ENCODE measurements at places on chromosomes 1 and 21.

GRCh38 chr1:5286244-5286643, 631.8 kb downstream of the AJAP1 start:
- peak; percentile 41 for DNase-seq

DNA sequence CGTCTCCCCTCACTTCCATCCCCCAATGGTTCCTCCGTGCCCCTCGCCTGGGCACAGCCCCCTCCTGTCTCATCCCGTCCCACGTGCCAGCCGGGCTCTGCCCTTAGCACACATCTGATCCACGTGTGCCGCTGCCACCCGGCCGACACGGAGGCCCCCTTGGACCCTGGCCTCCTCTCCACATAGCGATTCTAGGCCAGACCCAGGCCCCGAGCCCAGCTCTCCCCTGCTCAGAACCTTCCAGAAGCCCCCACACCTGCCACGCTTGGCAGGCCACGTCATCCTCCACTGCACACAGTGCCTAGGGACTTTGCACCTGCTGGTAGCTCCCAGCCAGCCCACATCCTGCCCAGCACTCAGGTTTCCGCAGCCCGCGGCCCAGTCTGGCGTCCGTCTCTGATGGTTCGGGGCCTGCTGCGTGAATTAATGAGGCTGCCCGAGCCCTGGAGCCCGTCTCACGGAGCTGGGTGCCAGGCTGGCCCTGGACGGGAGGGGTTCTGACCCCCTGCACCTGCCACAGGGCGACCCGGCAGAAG, 20.1 kb downstream of the PLCH2 start:
- no peak for DNase-seq

DNA sequence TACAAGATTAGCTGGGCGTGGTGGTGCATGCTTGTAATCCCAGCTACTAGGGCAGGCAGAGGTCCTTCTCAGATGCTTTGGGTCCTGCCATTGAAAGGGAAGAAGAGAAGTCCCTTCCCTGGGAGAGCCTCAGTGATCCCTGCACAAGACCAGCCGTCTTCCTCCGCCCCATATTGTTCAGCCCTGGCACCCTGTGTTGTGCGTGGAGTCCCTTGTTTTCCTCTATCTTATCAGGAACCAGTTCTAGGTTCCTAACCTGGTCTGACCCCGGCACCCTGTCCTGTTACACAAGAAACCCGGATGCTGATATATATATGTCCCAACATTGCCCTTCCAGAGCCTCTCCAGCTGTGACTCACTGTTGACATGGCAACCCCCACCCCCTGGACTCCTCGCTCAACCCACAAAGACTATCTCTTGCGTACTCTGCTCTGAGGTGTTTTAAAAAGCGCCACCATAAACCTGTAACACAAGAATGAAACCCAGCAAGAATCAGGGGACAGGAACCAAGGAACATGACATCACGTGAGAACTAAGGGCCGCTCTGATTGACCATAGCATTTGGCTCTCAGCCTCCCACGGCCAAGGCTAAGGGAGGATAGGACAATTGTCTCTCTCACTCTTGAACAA, 4.8 kb downstream of the MX2 start:
- no peak for DNase-seq

GRCh38 chr1:11473491-11474034, 5.4 kb upstream of the DISP3 start:
- no peak for DNase-seq

- DNase-seq = no peak
Observed at GRCh38 chr1:93347334-93347899, 1.7 kb downstream of the DR1 start.

- DNase-seq = no peak
Observed at GRCh38 chr1:155048449-155049334, 2.4 kb upstream of the ADAM15 start.

DNA sequence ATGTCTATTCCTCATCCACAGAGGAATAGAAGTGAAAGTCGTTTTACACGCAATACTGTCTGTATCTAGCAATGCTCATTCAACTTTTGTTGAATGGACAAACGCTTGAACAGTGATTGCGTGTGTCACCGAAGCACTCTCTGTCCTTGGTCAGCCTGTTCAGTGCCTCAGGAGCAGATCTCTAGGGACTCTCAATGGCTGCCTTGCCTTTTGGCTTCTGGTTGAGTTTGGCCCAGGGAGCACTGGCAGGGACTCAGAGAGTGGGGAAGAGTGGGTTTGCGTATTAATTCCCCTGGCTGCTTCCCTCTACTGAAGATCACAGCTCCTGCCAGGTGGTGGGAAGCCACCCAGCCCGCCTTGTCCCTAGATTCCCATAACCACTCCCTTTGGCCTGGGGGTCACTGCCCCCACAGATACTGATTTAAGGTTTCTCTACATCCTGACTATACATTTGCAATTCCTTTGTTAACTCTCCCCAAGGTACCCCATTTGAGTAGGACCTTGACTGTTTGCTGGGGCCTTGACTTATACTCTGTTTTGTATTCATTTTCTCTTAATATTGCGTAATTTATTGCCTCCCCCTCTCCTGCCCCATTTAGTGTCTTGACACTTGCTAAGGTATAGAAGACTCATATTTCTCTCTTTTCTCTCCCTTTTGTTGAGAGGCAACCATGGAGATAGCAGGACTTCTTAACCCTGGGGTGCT, 61.7 kb upstream of the USP24 start:
- no peak for DNase-seq

GRCh38 chr1:195394567-195394966, 1213.7 kb downstream of the KCNT2 start:
- DNase-seq = no peak

DNA sequence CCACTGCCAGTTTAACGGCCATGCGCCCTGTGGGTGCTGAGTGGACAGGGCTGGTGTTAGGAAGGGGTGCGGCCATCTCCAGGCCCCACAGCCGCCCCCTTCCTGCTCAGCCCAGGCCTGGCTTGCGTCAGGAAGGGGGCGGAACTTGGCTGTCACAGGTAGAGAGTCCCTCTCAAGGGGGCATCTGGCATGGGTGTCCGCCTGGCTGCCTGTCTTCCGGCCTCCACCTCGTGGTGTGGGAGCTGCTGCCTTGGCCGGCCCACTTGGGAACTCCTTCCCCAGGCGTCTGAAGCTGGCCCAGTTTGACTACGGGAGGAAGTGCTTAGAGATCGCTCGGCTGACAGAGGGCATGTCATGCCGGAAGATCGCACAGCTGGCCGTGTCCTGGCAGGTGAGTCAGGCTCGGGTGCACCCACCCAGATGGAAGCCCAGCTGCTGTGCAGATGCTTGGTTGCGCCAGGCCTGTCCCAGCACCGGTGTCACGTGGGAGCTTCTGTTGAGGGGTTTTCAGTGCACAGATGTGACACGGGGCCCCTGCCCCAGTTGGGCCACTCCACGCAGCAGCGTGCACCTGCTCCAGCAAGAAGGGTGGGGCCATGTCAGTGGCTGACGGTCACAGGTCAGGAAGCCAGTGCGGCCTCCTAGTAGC, 9.1 kb upstream of the ATAD3B start:
- DNase-seq = no peak

- no peak for DNase-seq
Observed at GRCh38 chr1:36484099-36484498, 1.4 kb upstream of the CSF3R start.

GRCh38 chr1:7845761-7846160, 7.1 kb downstream of the UTS2 start:
- no peak for DNase-seq

DNA sequence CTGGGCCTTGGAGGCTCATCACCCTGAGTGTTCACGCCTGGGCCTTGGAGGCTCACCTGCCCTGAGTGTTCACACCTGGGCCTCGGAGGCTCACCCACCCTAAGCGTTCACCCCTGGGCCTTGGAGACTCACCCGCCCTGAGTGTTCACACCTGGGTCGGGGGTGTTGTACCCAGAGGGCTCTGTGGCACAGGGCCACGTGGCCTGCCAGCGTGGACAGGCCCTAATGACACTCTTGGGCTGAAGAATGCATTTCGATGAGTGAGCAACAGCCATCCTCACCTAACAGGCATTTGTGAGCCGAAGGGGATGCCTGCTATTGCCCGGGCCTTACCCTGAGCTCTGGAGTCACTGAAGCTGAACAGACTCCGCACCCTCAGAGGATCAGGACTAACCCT, 17.5 kb downstream of the SLC19A1 start:
- no peak for DNase-seq

DNA sequence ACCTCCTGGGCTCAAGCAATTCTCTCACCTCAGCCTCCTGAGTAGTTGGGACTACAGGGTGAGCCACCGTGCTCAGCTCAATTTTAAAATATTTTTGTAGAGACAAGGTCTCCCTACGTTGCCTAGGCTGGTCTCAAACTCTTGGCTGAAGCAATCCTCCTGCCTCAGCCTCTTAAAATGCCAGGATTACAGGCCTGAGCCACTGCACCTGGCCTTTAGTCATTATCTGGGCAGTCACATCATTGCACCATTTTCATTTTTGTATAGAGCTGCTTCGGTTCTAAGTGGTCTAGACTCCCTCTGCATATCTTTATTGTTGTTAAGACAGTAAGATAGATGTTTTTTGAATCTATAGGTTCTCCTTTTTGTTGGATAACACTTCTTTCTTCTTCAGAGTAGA, 39.9 kb downstream of the ATF3 start:
- DNase-seq = no peak

GRCh38 chr21:45548711-45549491, 6.7 kb upstream of the SLC19A1 start:
- DNase-seq = no peak

DNA sequence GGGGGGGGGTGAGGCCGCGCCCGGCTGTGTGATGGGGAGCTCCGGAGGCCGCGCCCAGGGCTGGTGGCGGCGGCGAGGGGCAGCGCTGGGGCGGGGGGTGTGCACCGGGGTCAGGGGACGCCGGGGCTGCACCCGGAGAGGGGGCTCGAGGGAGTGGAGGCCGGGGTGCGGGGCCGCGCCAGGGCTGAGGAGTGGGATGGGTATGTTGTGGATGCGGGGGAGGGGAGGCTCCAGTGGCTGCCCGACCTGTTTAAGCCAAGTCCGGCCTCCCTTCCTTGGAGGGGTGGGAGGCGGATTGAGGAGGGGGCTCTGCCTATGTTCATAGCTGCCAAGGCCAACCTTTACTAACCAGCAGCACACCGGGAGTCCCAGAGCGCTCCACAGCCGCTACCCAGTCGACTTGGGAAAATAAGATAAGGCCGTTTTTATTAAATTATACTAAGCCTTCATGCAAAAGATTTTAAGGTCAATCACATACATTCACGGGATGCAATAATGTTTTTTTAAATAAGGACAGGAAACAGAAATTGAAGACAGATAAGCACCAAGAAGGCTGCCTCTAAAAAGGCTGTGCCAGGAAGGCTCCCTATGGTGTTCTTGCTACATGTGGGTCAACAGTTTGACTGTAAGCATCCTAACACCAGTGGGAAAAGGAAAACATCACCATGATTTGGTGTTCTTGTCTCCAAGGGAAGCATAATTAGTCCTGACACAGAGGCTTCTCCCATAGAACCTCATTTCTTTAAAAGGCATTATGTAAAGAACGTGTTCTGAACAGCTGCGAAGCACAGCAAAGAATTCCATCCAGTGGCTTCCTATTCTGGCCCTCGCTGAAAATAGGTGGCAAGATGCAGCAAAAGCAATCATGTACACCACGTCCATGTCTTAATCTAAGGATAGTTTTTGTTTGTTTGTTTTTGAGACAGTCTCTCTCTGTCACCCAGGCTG, 626 bp upstream of the HLCS start:
- DNase-seq = no peak

GRCh38 chr1:184294101-184294500, 92.7 kb upstream of the C1orf21 start:
- DNase-seq = no peak

DNA sequence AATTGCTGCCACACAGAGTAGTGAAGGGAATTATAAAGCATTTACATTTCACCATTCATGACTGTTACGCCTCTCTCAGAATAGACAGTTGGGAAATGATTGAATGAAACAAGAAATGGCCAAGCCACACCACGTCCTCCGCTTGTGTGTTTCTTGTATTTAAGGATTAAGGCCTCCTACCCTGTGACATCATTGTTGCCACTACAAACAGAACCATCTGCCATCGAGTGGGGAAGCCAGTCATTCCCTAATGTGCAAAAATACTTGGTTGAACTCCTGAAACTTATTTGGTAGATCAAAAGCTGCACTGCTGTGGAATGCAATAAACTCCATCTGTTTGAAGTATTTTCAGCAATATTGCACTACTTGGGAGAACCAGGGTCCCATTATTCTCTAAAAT, 99.0 kb upstream of the C1orf105 start:
- no peak for DNase-seq

DNA sequence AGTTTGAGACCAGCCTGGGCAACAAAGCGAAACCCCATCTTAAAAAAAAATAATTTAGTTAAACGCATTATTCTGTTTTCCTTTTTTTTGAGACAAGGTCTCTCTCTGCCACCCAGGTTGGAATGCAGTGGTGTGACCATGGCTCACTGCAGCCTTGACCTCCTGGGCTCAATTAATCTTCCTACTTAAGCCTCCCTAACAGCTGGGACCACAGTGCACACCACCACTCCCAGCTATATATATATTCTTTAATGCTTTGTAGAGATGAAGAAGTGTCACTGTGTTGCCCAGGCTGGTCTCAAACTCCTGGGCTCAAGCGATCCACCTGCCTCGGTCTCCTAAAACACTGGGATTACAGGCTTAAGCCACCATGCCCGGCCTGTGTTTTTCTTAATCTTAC, 7.7 kb upstream of the KLF17 start:
- no peak for DNase-seq

GRCh38 chr1:160711602-160712311, at the start of gene CD48:
CD48 (minus strand) TSS chr1:160711822; CDS start chr1:160711763, 59 bp downstream.
- DNase-seq = peak; percentile 28

- DNase-seq = no peak
Observed at GRCh38 chr1:112575154-112575804, 43.7 kb downstream of the ST7L start.

- DNase-seq = no peak
Observed at GRCh38 chr1:187689129-187689528, 860.4 kb downstream of the PLA2G4A start.

GRCh38 chr1:32052887-32053286, 19.9 kb upstream of the TMEM39B start:
- DNase-seq = no peak

DNA sequence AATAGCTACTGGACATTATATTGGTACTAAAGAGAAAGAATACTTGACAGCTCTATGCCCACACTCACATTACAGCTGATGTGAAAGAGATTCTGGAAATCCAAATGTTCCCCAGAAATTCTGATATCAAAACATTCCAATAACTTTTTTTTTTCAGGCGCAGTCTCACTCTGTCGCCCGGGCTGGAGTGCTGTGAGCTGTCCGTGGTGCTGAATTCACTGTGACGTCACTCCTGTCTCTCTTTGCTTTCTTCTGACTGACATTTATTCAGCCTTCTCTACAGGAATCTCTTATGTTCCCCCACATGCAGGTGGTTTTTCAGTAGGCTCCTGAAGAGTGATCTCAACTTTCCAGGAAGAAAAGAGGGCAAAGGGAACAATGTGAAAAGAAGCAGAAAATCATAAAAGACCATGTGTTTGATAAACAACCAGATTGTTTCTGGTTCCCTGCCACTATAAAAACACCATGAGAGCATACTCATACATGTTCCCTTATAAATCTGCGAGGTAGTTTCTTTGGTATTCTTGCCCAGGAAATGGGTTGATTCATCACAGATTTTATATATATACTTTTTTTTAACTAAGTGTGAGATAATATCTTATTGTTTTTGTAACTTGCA, 6.2 kb downstream of the S100A7A start:
- DNase-seq = peak; percentile 54

- DNase-seq = no peak
Observed at GRCh38 chr1:193435781-193436180, 249.4 kb upstream of the B3GALT2 start.

- no peak for DNase-seq
Observed at GRCh38 chr21:30209601-30210000, 6.3 kb downstream of the CLDN8 start.

- no peak for DNase-seq
Observed at GRCh38 chr1:173353350-173353749, 123.8 kb upstream of the PRDX6 start.
